ENCODE measurements at places on chromosomes 13 and 19.

- DNase-seq = peak; percentile 92
Observed at GRCh38 chr19:13037161-13037560, 41.9 kb downstream of the NFIX start.

- DNase-seq = no peak
Observed at GRCh38 chr19:6259312-6259861, 20.4 kb downstream of the MLLT1 start.

DNA sequence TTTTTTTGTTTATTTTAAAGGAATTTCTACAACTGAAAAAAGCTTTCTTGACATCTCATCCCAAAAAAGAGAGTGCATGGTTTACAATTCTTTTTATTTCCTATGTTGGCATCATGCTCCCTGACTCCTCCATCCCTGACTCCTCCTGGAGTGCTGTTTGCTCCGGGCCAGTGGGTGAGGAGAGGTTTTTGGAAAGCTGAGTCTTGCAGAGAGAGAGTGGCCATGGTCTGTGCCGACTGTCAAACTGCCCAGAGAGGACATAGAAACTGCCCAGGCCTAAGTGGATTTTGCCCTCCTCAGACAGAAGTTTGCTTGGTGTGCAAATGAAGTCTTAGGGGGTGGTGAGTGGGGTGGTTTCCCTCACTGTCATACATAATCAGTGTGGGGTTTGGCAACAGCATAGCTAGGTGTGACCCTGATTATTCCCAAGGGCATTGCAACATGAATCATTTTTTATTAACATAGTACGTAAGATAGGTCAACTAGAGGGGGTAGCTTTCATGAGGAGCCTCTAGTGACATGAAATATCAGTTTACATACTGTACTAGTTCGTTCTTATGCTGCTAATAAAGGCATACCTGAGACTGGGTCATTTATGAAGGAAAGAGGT lies 179.8 kb upstream of the UBL3 start:
- DNase-seq = no peak

GRCh38 chr13:100387416-100387815 lies 201.2 kb downstream of the GGACT start:
- no peak for DNase-seq

DNA sequence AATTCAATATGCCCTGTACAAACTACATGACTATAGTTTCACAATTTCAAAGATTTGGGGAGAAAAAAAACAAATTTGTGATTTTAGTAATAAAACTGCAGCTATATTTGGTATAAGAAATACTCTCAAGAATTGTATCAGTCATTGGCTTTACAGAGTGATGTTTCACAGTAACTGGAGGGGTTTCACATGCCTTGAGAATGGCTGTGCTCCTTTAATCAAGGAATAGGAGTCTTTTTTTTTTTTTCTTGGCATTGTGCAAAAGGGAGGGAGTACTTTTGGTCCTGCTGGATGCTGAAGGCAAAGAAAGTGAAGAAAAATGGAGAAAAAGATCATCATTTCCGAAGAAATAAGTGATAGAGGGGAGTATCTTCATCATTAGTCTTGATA lies 6.8 kb downstream of the ZNF507 start:
- DNase-seq = peak; percentile 19

GRCh38 chr13:64276232-64276631 lies 2860.6 kb upstream of the PCDH20 start:
- no peak for DNase-seq

DNA sequence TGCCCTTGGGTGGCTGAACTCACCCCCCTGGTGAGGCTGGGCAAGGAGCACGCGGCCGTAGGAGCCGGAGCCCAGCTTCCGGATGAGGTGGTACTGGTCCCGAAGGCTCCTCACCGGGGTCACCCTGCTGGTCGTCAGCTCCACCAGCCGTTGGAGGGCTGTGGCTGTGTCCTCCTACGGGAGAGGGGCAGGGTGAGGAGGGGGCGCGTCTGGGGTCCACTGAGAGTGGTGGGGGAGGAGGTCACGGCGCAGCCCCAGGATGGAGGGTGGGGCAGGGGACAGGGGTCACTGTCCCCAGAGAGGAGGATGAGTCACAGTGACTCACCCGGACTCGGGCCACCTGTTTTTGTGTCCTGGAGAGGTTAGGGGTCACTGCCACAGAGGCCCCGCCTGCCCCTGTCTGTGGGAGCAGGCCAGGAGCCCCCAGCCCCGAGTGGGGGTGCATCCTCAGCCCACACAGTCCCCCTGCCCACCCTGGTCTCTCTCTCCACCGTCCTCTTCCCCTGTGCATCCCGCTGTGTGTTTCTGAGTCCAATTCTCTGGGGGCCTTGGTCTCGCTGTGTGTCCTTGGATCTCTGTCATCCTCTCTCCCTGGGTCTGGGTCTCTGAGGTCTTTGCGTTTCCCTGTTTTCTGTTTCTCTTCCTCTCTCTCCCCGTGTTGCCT lies 435 bp downstream of the SBK3 start:
- DNase-seq = no peak

DNA sequence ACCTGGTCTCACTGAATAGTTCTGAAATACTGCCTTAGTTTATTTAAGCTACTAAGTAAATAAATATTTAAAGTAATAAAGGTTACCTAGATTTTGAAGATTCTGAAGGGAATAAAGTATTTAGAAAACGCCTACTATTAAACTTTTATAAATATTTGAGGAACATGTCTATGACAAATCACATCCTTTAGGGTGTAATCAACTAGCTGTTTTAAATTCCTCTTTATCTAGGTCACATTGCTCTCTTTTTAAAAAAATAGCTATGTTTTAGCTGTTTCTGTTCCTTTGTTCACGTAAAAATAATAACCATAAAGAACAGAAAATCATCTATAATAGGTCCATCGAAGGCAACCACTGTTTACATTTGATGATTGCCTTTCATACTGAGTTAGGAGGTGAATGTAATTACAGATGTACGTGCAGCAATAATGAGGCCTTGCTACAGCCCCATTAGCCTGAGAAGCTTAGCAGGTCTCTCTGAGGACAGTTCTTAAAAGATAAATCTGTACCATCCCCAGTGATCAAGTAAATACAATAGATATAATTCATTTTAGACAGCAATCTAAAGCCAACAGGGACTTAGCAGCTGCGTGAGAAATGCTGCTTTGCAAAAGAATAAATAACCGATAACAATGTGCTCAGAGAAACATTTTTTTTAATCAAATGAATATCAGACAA lies 449.5 kb downstream of the LIG4 start:
- peak; percentile 61 for DNase-seq

- peak; percentile 58 for DNase-seq
Observed at GRCh38 chr19:3057275-3057714, 5.0 kb downstream of the TLE5 start.

DNA sequence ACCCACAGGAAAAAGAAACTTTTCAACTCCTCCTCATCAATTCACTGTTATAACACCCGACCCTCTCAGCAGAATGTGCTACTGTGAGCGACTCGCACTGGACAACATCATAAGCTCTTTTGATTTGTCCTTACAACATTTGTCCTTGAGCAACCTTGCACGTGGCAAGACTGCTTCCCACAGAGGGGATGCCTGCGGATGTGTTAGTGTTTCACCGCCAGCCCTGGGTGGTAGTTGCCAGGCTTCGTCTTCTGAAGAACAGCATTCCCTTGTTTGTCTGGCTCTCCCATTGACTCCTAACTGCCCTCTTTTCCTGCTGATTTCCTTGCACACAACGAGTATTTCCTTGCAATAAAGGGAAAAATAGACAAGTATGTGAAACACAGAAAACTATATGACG lies 111.4 kb upstream of the SLC7A1 start:
- no peak for DNase-seq

DNA sequence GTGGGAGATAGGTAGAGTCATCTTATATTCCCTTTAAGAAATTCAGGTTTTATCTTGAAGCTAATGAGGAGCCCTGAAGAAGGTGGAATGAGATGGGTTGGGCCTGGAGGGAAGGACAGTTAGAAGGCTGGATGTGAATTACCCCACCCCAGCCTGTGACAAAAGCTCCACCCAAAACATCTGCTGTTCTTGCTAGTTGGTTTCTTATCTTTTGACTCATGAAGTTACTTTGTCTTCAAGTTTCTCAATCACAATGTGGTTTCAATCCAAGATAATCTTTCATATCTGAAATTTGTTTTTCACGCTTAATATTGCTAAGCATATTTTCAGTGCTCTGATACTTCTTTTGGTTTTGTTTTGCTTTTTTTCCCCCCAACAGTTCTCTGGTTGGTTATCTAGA lies 38.3 kb upstream of the HMGB1 start:
- DNase-seq = peak; percentile 13
